CMK (cell line): ENCODE measurements at places on chromosomes 11 and 22.

- no peak for DNase-seq
Observed at GRCh38 chr22:32714458-32715430, 86.8 kb upstream of the TIMP3 start.

GRCh38 chr11:123543797-123544196 is 110.6 kb downstream of the SCN3B start:
- DNase-seq, result no peak

DNA sequence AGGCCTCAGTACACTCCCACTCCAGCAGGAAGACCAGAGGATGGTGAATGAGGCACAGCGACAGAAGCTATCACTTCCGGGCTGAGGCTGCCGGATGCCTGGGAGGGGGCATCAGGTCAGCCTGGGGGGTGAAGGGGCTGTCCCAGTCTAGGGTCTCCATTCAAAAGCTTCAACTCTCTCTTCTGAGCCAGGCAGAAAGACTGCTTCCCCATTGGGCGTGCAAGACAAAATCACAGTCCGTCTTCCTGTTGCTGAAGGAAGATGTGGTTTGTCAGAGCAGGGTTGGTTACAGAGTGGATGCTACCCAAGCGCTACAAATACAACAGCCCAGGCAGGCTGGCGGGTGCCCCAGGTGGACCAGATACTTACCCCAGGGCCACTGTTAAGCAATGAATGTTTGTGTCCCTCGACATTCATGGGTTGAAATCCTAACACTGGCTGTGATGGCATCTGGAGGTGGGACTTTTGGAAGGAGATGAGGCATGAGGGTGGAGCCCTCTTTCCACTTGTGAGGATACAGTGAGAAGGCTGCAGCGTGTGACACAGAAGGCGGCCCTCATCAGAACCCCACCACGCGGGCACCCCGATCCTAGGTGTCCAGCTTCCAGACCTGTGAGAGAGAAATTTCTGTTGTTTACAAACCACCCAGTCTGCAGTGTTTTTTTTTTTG is 12.0 kb downstream of the UPK3A start:
- DNase-seq, result no peak

GRCh38 chr11:134751766-134752165 is 339.7 kb upstream of the B3GAT1 start:
- no peak for DNase-seq

DNA sequence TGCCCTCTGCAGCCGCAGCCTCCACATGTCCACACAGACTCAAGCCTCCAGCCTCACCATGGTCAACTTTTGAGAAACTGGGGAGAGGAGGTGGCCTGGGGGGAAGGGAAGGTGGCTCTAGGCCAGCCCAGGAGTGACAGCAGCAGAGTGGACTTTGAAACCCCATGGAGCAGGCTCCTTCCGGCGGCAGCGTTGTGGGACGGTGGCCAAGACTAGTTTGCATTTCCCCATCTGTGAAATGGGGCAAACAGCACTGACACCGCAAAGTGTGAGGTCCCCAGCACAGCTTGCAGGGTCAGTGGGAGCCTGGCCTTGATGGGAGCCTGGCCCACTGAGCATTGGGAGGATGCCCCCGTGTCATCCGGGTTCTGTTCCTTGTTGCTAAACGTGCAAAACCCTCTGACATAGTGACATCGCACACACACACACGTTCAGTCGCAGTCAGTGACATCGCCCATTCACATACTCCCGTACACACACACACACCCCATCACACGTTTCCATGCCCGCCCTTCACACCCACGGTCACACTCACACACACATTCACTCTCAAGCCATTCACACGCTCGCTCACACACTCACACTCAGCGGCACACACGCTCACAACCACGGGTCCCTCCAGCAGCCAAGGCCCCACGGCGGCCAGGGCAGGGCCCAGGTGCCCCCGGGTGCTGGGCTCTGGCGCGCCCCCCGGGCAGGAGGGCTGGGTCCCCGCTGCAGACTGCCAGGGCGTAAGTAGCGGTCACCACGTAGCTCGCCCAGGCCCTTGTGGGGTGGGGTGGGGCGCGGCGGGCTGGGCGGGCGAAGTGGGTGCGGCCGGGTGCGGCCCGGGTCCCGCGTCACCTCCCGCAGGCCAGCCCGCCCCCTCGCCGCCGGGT is 585 bp downstream of the CYB5R3 start:
- DNase-seq, result no peak

DNA sequence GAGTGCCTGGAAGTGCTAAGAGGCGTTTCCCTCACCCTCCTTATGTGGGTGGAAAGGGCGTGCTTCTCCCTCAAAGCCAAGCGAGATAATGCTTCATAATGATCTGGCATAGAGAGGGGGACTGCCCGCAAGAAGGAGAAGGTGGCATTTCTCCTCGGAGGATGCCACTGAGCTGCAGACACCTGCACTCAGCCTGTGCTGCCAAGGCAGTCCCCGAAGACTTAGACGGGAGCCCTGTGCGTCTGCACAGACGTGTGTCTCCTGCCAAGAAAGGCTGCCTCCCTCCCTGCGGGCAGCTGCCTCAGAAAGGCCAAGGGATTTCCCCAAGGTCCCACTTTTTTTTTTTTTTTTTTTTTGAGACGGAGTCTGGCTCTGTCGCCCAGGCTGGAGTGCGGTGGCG is 48.1 kb upstream of the SPATA19 start:
- no peak for DNase-seq

DNA sequence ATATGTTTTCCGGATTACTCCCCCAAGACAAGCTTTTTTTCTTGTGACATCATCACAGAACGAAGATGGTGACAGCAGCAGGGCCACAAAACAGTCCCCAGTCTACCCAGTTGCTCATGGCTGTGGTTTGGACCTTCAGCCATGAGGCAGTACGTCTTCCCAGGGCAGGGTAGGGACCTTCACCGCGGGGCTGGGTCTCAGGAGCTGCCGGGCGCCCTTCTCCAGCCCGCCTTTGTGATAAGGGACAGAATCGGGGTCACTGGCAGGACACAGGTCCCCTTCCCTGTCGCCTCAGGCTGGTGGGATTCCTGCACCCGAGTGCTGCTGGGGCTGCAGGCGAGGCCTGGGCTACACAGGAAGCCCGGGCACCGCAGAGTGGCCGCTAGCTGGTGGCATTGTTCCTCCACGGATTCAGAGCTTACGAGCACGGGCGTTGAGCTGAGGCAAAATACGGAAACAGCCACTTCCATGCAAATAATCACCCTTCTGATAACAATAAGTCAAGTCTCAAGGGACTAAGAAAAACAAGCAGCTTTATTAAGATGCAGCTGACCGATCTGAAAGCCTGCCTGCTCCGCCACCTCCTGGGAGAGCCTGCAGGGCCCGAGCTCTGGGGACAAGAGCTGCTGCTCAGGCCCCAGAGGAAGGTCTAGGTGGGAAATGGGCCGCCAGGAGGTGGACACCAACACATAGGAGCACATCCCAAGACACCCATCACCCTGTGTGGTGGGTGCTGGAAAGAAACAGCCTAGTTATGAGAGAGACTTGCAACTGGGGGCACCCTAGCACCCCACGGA is 12.3 kb downstream of the TBX1 start:
- DNase-seq, result no peak
